OCI-LY7 (cell line): ENCODE measurements at places on chromosomes 1 and 21.

DNA sequence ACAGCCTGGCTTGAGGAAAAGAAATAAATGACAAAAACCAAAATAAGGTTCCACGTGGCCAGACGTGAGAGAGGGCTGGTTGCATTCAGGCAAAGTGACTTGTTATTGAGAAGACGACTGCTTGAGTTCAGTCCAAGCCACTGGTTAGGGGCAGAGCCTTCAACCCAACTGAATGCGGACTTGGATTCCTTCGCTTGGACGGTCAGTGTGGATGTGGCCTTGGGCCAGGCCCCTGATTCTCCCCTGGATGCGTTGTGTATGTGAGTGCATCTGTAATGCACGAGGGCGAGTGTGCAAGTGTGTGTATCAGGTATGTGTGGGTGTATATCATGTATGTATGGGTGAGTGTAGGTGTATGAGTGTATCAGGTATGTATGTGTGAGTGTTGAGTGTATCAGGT lies 1.9 kb downstream of the PLA2G2F start:
- DNase-seq, result no peak

DNA sequence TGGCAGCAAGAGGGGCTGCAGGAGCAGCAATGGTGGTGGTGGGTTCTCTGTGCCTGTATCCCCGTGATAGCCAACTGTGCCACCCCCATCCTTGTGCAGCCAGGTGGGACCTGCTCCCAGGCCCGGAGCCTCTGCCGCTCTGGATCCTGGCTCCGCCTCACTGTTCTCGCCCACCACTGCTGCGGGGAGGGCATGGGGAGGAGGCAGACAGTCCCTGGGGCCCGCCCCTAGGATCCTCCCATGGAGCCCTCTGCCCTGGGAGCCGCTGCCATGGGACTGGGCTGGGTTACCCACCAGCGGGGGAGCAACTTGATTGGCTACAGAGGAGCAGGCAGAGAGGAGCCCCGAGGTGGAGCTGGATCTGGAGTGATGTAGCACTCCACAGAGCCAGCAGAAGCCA lies 31.6 kb downstream of the CD1D start:
- DNase-seq, result no peak

- no peak for DNase-seq
Observed at GRCh38 chr1:66055092-66055491, 262.4 kb downstream of the PDE4B start.

DNA sequence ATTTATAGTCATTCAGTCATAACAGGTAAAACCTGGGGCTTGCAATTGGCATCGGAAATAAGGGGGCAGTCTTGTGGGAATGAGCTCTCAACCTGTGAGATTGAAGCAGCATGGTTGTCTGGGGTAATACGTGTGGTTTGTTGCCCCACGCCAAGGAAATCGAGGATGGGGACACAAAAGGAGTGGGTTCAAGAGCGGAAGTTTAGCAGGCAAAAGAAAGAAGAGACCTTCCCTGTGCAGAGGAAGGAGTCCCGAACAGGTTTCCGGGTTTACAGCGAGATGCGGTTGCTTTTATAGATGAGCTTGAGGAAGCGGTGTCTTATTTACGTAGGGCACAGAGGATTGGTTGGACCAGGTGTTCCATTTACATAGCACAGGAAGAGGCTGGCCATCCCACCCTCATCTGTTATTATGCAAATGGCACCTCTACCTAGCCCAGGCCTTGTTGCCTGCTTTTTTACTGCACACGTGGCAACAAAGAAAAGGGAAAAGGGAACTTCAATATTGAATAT lies 37.3 kb downstream of the IFNAR1 start:
- DNase-seq, result peak; percentile 72

DNA sequence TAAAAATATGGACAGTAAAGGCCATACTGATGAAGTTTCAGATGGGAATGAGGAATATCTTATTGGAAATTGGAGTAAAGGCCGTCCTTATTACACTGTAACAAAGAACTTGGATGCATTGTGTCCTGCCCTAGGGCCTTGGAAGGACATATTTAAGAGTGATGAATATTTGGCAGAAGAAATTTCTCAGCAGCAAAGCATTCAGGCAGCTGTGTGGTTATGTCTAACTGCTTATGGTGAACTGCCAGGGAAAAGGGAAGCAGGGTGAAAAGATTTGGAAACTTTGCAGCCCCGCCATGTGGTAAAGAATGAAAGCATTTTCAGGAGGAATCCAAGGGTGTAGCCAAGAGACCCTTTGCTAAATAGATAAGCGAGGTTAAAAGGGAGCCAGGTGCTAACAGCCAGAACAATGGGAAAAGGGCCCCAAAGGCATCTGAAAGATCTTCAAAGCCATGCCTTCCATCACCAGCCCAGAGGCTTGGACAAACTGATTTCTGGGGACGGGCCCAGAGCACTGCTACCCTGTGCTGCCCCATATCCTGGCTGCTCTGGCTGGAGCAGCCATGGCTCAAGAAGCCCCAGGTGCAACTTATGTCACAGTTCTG lies 200.0 kb downstream of the PTPRU start:
- DNase-seq, result no peak

- no peak for DNase-seq
Observed at GRCh38 chr21:32008714-32009113, 135.9 kb downstream of the HUNK start.

- DNase-seq, result no peak
Observed at GRCh38 chr1:152018537-152018936, 18.3 kb downstream of the S100A11 start.

GRCh38 chr1:106944721-106945120 lies 111.8 kb upstream of the PRMT6 start:
- no peak for DNase-seq

GRCh38 chr1:110484801-110485200 lies 33.9 kb downstream of the PROK1 start:
- no peak for DNase-seq

- no peak for DNase-seq
Observed at GRCh38 chr21:36909901-36910561, 56.4 kb downstream of the HLCS start.

DNA sequence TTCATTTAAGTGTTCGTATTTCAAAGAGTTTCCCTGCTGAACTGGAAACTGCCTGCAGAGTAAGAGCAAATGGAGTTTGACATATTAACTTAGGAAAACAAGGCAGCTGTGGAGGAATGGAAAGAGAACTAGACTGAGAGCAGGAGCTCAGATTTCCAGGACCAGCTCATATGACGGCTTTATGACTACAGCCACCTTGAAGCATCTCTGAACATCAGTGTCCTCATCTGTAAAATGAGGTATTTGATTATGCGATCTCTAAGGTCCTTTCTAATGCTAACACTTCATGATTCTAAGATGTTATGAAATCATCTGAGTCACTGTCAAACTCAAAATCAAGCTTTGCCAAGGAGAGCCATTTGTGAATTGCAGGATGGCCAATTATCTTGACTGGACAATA lies 112.3 kb downstream of the PRRX1 start:
- DNase-seq, result no peak

GRCh38 chr1:174169342-174169741 lies 10.0 kb downstream of the RABGAP1L start:
- no peak for DNase-seq

GRCh38 chr1:159902541-159902940 lies 2.6 kb upstream of the CFAP45 start:
- DNase-seq, result no peak

DNA sequence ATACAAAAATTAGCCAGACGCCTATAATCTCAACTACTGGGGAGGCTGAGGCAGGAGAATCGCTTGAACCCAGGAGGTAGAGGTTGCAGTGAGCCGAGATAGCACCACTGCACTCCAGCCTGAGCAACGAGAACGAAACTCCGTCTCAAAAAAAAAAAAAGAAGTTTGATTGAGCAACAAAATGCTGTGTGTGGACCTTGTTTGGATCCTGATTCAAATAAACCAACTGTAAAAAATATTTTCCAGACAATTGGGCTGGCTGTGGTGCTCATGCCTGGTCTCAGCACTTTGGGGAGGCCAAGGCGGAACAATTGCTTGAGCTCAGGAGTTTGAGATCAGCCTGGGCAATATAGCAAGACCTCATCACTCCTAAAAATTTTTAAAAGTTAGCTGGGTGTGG lies 16.8 kb downstream of the PTAFR start:
- no peak for DNase-seq

GRCh38 chr1:205270764-205271163 lies 43.0 kb downstream of the TMCC2 start:
- DNase-seq, result no peak

DNA sequence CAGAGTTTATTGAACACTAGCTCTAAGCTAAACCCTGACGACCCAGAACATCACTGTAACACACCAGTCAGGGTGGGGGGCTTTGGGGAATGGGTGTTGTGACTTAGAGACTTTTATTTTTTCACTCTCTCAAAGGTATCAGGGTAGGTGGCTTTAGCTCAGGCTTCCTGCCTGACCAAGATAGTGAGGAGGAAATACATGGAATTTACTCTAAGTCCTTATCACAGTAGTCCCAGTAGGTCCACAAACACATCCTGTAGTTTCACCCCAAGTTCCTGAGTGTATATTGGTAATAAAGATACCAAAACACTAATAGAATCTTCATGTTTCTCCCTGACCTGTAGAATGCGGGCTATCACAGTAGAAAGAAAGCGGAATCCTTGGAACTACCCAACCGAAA lies 15.1 kb downstream of the GJA5 start:
- no peak for DNase-seq

DNA sequence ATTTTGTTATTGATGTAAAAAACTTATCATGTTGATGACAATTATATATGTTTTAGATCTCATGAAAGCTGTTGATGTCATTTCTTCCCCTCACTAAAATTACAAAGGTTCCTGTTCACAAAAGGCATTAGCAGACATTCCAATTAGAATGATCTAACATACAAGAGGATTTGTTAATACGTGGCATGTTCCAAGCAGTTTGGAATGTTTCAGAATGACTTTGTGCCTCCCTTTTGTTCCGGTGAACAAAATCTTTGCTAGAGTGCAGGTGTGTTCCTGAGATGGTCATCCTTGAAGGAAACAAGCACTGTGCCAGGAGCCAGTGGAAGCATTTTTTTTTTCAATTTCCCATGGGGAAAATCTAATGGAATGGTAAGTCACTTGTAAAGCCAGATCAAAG lies 108.0 kb upstream of the KCTD3 start:
- DNase-seq, result no peak

DNA sequence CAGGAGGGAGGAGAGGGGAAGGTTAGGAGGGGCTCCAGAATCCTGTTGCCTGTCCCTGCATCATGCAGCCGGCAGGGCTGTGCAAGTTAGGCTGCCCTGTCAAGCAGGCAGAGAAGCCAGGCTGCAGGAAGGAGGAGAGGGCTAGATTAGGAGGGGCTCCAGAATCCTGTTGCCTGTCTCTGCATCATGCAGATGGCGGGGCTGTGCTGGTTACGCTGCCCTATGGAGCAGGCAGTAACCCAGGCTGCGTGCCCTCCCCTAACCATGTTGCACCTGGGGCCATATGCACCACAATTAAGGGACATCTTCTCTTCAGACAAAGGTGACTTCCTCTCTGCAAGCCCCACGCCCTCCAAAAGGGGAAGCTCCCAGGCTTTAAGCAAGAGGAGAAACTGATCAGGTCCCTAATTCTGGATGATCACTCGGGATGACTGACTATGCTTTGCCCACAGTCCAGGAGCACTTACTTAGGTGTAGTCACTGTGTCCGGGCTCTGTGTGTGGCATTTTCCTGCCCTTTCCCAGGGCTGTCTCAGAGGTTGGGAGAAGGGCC lies 457.4 kb downstream of the SETD4 start:
- DNase-seq, result no peak

DNA sequence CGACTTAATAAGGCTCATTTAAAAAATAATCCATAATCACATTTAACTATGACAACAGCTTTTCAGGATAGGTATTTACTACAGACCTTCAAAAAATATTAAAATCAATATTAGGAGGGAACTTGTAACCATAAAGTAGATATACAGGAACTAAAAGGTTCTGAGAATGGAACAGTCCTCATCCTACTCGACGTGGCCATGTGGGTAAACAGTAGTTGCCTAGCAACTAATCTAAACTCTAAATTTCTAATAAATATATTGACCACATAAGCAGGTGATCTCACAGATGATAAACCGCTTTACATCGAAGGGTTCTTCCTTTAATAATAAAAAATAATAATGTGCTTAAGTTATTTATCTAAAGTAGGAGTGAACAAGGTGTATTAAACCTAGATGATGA lies 7.9 kb downstream of the AKT3 start:
- no peak for DNase-seq

- DNase-seq, result no peak
Observed at GRCh38 chr21:33980276-33980916, 64.8 kb upstream of the ATP5PO start.

DNA sequence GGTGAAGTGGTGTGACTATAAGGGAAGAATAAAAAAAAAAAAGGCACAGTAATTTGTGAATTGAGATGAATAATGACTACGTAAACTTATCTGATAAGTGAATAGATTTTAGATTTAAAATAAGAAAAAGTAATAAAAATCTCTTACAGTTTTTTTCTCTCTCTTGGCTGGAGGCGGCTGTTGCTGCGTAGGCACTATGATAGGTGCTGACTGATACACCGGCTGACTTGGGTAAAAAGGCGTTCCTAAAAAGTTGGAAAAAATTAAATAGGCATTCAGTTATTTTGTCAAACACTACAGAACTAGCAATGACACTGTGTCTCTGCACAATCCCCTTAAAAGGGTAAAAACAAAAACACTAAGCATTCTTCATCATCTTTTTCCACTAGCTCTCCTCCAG lies 185.7 kb upstream of the HP1BP3 start:
- no peak for DNase-seq
